NK-92 treated with Interleukin-12 subunit alpha and Interleukin-12 subunit beta, amount 100 ng/mL, for 24 hours (cell line): ENCODE measurements at places on chromosomes 7 and 10.
A peak's percentile ranks its signal among the peaks of the same experiment; 100 is the strongest.

DNA sequence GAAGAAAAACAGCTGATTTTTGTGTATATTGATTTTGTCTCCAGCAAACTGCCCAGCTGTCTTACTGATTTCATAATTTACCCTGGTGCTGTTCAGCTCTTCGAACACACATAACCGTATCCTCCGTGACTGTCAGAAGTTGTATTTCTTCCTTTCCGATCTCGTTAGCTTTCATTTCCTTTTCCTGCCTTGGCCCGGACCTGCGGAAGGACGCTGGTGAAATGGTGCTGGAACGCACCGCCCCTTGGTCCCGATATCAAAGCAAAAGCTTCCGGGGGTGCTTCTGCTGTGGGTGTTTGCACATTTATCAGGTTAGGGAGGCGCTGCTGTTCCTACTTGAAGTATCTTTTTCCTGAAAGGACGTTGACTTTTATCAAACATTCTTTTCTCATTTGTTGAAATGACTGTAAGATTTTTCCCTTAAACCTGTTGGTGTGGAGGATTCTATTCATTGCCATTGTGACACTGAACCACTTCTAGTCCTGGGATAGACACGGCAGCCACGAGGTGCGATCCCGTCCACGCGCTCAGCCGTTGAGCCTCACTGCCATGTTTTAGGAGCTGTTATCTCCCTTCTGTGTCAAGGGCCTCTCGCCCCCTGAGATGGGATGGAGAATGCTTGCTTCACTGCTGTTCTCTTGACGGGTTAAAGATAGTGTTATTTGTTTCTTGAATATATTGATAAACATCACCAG, 72.6 kb downstream of the FOXL3 start:
- no peak for DNase-seq

DNA sequence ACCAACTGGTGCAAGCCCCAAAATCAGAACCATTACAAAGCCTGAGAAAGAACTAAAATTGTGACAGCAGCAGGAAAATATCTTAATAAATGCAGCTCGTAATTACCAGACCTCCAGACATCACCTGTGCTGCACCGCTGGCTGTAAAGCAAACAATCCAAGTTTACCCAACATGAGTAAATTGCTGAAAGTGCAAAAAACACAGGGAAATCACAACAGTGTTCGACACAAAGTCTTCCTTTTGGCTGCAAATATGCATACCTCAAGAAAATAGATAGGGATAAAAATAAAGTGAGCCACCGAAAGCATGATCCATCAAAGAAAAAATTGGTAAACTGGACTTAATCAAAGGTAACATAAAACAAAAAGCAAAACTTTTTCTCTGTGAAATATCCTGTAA, 101.7 kb downstream of the SLC16A9 start:
- DNase-seq: no peak

DNA sequence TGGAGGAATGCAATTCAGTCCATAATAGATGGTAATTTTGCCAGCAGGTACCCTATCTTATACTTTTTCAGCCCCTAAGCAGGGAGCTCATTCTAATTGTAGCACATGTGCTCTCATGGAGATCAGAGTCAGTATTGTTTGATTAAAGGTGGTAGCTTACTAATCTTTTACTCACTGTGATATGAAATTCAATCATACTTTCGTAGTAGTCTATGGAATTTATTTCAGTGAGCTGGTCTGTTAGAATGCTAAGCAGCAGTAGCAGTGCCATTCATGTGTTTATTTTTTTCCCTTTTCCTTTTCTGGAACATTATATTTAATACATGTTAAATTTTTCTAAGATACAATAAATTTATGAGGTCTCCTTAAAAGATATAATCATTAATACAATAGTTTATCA, 109.0 kb downstream of the ST7 start:
- no peak for DNase-seq

GRCh38 chr10:13376746-13377145, 28.7 kb upstream of the SEPHS1 start:
- DNase-seq: no peak

DNA sequence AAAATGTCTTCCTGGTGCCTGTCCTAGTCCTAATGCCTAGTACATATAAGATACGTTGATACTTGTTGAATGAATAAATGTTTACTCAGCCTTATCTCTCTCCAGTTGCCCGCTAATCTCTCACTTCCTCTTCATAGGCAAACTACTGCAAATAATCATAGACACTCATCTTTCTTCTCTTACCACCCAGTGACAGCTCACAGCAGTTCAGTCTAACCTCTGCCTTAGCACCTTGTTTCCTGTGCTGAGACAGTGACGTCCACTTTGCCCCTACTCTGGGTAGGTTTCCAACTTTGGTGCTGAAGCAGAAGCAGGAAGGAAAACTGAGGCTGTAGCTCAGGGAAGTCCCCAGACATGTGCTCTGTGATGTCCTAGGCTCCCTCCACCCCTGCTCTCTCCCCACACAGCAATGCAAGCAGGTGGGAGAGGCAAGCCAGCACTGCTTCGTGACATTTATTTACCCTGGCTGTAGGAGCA, 45.5 kb upstream of the RHOBTB1 start:
- DNase-seq: no peak

GRCh38 chr7:77822269-77822668, 23.7 kb downstream of the PHTF2 start:
- DNase-seq: no peak

DNA sequence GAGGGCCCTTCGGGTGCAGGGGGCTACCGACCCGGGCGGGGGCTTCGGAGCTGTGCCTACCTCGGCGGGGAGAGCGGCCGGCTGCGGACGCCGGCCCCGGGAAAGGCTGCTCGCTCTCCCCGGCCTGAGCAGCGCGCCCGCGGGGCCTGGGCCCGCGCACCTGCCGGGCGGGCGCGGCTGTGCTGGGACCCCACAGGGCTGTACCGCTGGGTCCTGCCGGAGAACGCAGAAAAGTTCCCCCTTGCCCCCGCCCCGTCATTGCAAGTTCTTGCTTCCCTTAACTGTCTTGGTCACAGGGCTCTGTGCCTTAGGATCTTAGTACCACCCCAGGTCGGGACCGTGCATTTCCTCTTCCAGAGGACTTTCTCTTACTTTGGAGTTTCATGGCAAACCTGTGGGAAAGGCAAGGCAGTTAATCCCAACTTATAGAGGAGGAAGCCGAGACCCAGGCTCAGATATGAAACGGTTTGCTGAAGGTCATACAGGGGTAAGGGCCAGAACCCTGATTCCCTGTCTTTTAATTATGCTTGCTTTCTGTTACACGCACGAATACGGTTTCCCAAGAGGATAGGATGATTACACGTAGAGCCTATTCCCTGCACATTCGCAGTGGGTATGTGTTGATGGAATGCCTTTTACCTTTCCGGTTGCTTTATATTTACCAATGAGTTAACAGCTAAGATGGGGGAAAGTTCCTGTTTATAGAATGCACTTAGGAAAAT, 652 bp downstream of the PCGF5 start:
- DNase-seq: no peak

GRCh38 chr10:93911866-93912265, 18.1 kb downstream of the SLC35G1 start:
- no peak for DNase-seq

- no peak for DNase-seq
Measured at GRCh38 chr7:55314967-55315366, 50.2 kb upstream of the LANCL2 start.

DNA sequence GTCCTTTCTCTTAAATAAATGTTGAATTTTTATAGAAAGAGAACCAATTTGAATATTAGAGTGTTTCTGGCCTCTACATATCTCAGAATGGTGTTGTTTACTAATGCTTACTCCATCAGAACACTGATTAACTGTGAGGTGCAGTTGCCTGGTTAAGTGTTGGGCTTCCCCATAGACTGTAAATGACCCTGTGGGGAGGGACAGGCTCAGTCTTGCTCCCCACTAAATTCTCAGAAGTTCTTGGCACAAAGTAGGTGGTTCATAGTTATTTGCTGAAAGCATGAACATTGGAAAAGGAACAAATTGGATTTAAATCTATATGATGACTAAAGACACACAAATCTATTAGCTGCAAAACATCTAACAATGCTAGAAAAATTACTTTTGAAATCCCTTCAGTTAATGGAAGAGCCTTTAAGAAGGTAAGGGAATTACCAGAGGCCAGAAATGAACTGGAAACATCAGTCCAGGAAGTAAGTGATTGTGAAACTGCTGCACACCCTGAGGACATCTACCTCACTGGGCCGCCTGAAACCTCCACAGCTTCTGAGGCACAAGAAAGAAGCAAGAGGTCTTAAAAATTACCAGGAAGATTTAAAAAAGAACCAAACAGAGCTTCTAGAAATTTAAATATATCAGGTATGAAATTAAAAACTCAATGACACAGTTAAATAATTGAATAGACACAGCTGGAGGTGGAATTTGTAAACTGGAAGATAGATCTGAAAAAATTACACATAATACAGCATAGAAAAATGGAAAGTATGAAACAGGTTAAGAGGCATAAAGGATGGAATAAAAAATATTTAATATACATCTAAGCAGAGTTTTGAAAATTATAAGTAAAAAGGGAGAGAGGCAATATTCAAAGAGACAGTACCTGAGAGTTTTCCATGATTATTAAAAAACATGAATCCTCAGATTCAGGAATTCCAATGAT, 17.8 kb upstream of the COMTD1 start:
- DNase-seq: no peak

DNA sequence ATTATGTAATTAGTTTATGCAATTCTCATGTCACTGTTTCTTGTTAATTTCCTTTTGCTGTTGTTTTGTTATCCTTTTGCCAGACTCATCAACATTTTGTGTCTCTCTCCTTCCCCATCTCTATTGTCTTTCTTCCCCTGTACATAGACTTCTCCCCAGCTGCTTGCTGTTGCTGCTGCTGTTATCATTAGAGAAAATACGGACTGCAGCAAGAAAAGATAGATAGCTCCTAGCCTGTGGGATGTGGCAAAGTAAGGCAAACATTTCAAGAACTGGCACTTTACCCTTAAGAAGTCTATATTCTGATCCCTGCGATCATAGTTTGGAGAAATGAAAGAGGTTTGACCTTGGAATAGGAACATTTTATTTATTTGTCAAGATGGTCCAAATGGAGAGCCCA, 162.2 kb downstream of the AOAH start:
- no peak for DNase-seq

DNA sequence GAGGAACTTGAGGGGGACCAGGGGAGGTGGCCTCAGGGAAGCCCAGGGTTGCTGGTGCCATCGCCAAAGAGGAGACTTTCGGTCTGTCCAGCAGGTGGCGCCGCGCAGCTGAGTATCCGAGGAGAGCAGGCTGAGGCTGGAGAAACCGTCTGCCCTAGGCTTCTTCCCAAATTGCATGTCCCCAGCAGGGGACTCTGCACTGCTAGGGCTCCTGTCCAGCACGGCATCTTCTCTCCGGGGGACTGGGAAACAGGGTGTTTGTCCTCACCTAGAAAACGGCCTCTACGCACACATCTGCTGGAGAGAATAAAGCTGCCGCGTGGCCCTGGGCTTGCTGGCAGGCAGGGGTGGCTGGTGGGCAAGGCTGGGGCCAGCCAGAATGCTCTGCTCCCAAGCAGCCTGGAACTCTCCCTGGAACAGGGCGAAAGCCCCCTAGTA, 161.9 kb downstream of the SH2D4B start:
- DNase-seq: peak; percentile 39

DNA sequence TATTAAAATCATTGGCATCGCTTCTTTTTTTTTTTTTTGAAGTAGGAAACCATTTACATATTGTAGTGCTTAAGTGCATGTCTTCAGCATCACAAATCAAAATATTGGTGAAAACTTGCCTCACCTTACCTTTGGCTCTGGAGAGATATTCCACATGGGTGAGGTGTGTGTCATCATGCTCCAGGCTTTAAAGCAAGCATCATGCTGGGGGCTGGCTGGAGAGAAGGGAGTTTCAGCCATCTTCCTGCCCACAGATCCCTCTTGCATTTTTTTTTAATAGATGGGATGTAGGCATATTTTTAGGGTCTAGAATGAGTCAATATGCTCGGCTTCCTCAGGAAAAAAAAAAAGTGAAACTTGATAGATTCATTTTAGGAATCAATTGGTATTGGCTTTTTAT, 2.3 kb upstream of the INSYN2A start:
- DNase-seq: no peak

DNA sequence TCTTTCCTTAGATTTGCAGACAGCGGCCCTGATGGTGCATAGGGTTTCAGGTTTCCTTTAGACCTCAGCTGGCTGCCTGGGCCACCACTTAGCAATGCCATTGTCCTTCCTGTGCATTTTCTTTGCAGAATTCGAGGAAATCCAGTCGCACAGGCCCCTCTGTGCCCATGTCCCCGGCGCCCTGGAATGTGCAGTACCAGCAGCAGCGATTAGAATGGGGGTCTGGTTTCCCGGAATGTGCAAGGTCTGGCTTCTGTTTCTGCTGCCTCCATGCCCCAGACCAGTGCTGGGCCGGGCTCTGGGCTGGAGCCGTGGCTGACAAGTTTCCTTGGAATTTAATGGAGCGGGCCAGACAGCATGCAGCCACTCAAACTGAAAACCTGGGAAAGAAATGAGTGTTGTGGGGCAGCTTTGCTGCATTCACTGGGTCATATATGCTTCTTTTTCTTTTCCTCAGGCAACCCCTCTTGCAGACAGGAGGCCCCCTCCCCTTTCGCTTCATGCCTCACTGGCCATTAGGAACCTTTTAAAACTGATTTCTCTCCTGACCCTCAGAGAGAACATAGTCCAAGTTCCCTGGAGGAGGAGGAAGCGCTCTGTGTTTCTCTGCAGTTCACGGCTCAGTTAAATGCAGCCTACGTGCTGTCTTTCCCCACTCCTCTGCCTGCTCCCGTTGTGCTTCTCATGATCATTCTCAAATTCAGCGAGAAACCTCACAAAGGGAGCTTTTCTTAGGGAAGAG, 14.4 kb downstream of the HTRA1 start:
- DNase-seq: no peak

DNA sequence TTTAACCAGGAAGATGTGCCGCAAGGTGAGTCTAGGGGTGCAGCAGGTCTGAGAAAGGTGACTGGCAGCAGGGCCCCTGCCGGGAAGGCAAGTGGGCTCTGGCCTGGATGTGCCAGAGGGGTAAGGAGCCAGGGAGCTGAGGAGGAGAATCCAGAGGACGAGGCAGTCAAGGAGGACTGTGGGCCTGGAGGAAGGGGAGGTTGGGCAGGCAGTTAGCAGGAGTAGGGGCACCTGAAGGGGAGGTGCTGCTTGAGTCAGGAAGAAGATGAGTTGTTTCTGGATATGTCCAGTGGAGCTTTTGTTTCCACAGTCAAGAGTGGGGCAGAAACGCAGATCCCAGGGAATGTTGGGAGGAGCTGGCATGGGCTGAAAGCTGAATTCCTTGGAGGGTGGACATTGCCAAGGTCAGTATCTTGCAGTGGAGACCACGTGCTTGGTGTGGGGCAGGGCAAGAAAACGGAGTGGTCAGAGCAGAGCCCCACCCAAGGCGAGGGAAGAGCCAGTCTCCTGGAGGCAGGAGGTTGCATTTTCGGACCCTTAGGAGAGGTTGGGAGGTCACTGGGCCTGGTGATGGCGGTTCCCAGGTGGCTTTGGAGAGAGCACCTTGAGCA, 34.0 kb downstream of the MINDY4 start:
- no peak for DNase-seq
